ENCODE measurements at places on chromosomes 12 and 14. TPM values are rescaled to one million over a fixed set of nuclear protein-coding genes. Genes with fewer than 3 reads are reported as not detected.

Gene GZMH
- 21.8 TPM for total RNA-seq

Gene KRT77
- total RNA-seq, result not detected

DNA sequence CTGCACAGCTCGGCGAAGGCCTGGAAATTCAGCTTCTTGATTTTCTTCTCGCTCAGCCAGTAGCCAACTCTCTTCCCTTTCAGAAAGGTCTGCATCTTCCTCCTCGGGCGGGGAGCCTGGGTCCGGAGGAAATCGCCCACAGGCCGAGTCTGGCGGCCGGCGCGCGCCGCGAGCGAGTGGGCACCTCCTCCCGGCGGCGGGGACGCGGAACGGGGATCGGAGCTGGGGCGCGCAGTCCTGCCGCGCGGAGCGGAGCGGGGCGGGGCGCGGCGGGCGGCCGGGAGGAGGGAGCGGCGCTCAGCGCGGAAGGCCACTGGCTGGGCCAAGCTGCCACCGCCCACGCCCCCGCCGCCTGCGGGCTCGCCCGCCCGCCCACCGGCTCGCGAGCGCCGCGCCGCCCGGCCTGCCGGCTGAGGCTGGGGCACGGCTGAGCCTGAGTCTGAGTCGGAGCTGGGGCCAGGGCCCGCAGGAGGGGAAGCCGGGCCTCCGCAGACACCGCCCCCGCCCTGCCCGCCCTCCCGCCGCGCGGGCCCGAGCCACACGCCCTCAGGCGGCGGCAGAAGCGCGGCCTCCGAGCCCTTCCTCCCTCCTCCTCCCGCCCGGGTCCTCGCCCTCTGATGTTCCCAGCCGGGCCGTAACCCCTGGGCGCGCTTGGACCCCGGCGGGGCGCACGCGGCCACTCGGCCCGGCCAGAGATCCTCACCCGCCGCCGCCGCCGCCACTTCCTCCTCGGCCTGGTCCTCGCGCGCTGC is 480 bp downstream of the ITPK1 start:
- DNase-seq, result peak; percentile 60

Gene GARIN6
- total RNA-seq, result not detected

Gene TSPAN11
- total RNA-seq, result not detected

GRCh38 chr12:104457746-104458693 is 1.3 kb downstream of the CHST11 start:
- DNase-seq, result peak; percentile 68

Gene MARCHF9
- total RNA-seq, result 55.6 TPM

- DNase-seq, result no peak
Observed at GRCh38 chr12:111838353-111838752, 3.7 kb upstream of the MAPKAPK5 start.

DNA sequence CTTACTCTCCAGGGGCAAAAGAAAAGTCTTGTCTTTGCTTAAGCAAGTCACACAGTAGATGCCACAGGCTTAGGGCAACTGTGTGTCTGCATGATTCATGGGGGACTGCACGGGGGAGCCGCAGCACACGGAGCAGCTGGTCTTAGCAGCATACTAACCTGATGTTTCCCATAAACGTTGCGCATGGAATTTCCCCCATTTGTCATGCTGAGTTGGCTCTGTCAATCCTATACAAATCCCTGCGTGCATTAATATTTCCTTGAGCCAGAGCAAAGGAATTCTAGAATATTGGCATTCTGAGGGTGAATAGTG is 71.2 kb downstream of the SAMD4A start:
- DNase-seq, result no peak

Gene FOXN4
- not detected for total RNA-seq

- no peak for DNase-seq
Observed at GRCh38 chr14:100790502-100791347, 35.2 kb upstream of the MEG3 start.

Gene TEX22
- 0.93 TPM for total RNA-seq

DNA sequence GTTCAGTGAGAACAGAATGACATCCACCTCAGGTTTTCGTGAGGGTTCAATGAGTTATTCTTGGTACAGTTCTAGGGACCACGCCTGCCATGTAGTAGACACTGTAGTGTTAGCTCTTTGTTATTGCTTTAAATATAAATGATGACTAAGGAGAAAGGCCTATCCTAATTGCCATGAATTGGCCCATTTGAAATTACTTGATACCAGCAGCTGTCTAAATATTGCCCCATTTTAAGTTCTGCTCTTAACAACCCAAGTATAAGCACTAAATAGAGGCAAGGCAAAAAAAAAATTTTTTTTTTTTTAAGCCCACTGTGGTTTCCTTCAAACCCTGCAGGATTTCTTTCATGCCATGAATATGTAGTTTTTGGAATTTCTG is 84.5 kb downstream of the BORCS5 start:
- no peak for DNase-seq

DNA sequence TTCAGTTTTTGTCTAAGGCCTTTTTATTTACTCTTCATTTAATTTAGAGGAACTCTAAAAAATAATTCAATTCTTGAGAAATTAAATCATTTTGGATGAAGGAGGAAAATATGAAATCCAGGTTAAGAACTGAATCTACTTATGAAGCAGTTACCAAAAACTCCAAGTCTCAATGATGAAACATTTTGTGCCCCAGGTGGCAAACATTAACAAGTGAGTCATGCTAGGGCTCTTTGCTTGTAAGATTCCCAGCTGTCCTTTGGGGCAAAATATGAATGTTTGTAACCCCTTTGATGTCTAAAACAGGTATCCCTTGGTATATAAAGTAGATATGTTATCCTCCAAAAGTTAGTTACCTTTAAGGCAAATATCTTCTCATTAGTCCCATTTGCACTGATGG is 202.4 kb downstream of the NEDD1 start:
- no peak for DNase-seq

Gene ASPG
- total RNA-seq, result 0.57 TPM

Gene SELPLG
- total RNA-seq, result 102 TPM

Gene MEG3
- total RNA-seq, result not detected

Gene TMED8
- total RNA-seq, result 7.5 TPM

DNA sequence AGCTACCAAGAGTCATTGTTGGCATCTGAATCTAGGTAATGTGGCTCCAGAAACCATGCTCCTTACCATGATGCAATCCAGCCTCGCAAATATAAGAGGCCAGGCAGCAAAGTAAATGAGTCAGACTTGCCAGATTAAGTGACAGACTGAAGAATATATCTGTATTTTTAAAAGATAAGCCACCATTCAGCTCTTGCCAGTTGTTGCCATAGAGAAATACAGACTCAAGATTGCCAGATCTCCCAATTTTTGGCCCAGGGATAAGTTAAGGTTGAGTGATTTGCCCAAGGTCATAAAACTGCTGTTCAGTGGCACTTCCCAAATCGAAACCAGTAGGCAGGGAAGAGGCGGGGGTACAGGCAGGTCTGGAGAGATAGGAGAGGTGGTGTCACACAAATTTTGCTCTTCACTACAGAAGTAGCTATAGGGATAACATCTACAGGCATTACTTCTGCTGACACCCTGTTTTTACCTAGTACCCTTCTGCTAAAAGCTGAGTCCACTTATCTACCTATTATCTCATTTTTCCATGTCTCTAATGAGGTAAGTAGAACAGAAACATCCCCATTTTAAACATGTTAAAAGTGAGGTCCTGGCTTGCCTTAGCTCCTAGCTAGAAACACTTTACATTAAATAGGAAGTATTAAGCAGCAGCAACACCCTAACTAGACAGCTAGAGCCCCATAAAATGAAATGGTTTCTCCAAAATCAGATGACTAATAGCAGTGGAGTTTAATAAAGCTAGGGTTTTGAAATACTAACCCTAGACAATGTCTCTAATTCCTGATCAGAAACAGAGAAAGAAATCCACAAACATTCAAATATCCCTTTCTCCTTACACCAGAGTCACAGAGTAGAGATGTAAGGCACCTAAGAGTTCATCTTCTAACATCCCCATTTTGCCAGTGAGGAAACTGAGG is 19.5 kb downstream of the DCAF5 start:
- no peak for DNase-seq

DNA sequence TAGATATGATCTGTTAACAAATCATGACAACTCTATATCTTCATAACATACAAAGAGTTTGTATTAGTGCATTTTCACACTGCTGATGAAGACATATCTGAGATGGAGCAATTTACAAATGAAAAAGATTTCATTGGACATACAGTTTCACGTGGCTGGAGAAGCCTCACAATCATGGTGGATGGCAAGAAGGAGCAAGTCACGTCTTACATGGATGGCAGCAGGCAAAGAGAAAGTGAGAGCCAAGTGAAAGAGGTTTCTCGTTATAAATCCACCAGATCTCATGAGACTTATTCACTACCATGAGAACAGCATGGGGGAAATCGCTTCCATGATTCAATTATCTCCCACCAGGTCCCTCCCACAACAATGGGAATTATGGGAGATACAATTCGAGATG is 157.6 kb downstream of the DUSP6 start:
- no peak for DNase-seq

Gene NELL2
- 154 TPM for total RNA-seq

DNA sequence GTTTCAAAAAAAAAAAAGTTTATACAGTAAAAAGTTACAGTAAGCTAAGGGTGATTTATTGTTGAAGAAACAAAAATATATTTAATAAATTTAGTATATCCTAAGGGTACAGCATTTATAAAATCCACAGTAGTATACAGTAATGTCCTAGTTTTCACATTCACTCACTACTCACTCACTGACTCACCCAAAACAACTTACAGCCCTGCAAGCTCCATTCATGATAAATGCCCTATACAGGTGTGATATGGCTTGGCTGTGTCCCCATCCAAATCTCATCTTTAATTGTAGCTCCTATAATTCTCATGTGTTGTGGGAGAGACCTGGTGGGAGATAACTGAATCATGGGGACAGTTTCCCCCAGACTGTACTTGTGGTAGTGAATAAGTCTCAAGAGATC is 61.7 kb downstream of the TC2N start:
- no peak for DNase-seq

DNA sequence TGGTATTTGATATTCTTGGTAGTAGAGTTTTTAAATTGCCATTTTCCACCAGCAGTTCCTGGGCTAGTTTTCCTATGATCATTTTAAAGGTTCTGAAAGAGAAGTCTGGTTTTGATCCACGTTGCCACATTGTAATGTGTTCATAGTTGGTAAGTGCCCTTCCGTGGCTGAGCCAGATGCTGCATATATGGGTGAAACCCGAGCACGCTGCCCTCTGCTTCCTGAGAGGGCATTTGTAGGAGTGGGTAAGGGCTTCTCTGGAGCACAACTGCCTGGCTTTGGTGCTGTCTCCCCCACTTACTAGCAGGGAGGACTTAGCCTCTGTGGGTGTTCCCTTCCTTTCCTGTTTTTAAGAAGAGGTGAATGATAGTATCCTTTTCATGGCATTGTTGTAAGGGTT is 7.1 kb downstream of the SNRNP35 start:
- no peak for DNase-seq

Gene CCNT1
- 54.7 TPM for total RNA-seq

- no peak for DNase-seq
Observed at GRCh38 chr14:53956427-53957201, at the start of gene BMP4. Gene BMP4 (minus strand): TSS chr14:53956825. CDS start chr14:53952222, 4,603 bp downstream.

DNA sequence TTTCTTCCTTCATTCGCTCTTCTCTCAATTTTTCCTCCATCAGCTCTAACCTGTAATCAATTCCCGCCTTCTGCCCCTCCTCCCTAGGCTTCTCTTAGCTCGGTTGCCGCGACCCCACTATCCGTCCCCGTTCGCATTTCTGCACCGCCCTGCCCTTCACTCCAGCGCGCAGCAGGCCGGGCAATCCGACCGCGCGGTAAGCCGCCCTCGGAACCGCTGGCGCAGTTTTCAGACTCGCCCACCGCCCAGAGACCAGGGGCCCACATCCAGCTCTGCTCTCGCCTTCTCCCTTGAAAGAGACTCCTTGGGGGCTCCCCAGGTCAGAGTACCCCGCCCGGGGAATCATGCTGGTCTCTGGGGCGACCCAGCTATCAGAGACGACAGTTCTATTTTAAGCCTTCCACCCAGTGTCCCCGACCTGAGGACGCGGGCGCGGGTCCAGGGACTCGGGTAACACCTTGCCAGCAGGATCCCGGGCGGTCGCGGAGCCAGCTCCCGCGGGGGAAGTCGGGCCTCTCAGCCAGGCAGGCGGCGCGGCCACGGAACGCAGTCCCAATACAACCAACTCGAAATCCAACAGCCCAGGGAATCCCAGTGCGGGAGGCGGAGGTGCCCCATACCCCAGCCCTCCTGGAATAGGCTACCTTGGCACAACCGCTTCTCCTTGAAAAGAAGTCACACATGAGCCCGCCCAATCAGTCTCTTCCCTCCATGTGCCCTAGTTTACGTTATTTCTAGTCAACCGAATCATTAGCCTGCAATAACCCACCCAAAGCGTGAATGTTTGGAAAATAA is 5.7 kb upstream of the SLC38A4 start:
- no peak for DNase-seq

GRCh38 chr14:74638066-74638465 is 26.0 kb upstream of the LTBP2 start:
- no peak for DNase-seq

DNA sequence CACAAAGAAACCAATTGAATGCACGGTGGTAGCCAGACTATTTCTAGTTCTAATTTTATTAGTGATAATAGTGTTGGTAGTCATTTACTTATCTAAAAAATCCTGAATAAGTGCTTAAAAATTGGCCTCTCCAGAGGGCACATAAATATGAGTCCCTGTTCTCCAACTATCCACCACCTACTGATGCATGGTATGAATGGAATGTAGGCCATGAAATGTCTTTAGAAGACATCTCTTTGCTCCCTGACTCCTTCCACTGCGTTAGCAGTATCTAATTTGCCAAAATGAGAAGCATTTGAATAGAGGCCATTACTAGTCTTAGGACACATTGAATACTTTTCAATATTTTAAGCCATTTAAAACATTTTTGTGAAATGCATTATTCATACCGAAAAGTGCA is 261.7 kb downstream of the LRFN5 start:
- DNase-seq, result no peak

Gene TSPAN19
- not detected for total RNA-seq

DNA sequence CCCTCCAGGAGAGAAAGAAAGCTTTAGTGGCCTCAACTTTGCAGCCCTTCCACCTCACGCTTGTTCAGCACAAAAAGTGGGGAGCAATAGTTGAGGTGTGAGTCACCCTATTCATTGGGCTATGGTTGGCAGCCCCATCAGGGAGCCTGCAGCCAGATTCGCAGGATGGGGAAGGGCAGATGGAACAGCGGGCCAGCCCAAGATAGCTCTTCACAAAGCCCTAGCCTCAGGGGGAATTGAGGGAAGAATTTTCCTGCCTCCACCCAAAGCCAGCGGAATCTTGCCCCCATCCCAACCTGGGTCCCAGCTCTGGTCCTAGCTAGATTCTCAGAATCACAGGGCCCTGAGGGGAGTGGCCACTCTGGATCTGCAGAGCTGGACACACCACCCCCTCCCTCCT is 3.6 kb upstream of the KRT5 start:
- no peak for DNase-seq

DNA sequence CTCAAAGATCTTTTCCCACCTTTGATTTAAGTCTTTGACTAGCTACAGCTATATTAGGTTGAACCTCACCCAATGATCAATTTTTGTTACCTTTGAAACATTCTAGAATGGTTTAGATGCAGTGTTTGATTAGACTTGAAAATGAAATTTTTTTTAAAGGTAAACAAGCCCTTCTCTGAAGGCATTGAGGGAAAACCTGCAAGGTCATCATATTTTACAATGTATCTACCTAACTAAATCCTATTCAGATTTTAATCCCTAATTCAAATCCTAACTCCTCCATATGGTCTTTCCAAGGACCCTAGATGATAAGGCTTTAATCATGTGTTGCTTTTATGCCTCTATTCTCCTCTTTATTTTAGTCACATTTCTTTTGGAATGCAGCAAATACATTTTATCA is 95.4 kb downstream of the ALG10B start:
- no peak for DNase-seq

Gene SMCO3
- total RNA-seq, result not detected

GRCh38 chr12:120668868-120669840 is 17.8 kb upstream of the MLEC start:
- no peak for DNase-seq
